ENCODE measurements at places on chromosomes 3 and 15.

GRCh38 chr3:4409971-4410573 is 57.0 kb downstream of the SUMF1 start:
- DNase-seq, result no peak

DNA sequence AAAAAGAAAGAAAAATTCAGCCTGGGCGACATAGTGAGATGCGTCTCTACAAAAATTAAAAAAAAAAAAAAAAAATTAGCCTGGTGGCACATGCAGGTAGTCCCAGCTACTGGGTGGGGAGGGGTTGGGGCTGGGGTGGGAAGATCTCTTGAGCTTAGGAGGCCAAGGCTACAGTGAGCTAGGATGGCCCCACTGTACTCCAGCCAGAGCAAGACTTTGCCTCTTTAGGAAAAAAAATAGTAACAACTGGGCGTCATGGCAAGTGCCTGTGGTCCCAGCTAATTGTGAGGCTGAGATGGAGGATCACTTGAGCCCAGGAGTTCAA is 23.9 kb upstream of the PPP4R2 start:
- no peak for DNase-seq

DNA sequence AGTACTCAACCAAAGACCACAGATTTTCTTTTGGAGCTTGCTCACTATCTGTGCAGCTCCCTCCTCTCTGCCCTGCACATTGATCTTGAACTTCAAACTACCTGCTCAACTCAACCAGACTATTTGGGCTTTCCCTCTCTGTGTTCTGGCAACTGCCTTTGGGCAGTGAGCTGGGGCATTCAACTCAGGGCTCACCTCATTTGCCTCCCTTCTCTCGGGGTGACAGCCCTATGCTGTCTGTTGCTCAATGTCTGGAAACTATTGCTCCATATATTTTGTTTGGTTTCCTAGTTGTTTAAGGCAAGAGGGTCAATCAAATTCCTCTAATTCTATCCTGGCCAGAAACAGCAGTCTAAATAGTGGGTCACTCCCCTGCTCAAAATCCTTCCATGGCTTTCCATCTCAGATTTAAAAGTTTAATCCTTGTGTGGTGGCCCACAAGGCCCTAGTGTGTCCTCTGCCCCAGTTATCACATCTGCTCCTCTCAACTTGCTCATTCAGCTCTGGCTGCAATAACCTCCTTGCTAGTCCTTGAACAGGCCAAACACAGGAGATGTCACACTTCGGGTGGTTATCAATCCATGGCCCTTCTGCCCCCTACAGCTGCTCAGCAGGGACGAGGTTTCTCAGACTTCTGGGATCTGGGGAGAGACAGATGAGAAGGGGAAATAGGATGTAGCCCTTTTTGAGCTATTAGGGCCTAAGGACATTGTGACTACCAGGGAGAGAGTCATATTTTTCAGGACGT is 67.8 kb downstream of the SNRK start:
- DNase-seq, result no peak

GRCh38 chr15:71044006-71044405 is 71.3 kb upstream of the THSD4 start:
- DNase-seq, result no peak

GRCh38 chr3:133367956-133368355 is 31.9 kb upstream of the BFSP2 start:
- DNase-seq, result no peak

DNA sequence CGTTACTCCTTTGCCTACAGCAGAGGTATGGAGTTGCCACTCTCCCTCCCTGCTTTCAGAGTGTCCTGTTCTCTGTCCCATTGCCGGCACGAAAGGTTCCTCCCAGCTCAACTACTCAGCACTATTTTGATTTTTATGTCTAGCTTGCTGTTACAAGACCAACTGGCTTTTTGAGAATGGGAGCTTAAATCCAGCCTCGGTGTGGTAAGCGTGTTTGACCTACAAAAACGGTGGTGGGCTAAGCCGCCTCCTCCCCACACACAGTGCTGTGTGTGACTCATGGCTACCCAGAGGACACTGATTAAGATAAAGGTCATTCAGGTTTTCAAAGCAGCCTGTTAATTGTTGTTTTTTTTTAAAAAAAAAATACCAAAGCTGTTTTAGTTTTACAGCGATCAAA is 64.5 kb downstream of the LRTM1 start:
- no peak for DNase-seq
